ENCODE measurements at places on chromosomes 12 and 14.

DNA sequence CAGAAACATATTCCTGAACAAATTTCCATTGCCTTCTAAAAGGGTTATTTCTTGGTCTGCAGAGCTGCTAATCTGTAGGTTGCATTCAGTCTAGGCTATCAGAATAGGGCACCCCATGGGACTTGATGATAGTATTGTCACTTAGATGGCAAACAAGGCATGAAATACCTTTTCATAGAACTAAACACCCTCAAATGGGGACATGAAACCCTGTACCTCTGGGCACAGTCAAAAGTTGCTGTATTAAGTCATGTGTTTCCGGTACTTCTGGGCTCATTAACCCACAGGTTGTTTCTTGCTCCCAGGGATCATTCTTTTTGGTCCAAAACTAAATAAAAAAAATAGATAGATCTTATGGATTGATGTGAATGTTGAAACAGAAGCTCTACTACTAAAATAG is 930.4 kb downstream of the NRXN3 start:
- no peak for DNase-seq

DNA sequence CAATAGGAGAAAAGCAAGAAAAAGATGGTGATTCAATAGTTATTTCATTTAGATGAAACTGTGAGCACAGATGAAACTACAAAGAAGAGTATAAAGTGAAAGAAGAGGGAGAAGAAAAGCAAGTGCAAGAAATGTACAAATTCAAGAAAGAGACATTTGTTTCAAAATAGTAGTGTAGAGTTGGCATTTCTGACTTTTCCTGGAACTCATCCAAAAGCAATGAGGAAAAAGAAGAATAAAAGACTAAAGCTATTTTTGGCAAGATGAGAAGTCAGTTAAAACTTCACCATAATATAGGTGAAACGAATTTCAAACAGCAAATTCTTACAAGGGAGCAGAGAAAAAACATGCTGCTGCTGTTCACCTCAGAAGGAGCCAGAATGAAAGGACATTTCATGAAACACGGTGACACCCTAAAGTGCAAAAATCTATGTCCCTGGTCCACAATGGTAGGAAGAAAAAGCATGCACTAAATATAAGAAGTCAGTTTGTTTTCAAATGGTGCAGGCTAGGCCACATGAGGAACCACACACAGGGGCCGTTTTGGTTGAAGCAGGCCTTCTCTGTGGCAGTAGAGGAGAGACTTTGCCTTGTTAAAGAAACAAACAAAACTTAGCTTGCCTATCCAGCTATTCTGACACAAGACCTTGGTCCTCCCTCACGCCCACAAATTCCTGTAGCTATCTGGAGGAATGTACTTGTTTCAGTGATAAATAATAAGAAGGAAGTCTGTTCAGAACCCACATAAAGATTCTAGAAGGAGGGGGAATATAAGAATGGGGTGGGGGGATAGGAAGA is 11.1 kb upstream of the CMAS start:
- no peak for DNase-seq

DNA sequence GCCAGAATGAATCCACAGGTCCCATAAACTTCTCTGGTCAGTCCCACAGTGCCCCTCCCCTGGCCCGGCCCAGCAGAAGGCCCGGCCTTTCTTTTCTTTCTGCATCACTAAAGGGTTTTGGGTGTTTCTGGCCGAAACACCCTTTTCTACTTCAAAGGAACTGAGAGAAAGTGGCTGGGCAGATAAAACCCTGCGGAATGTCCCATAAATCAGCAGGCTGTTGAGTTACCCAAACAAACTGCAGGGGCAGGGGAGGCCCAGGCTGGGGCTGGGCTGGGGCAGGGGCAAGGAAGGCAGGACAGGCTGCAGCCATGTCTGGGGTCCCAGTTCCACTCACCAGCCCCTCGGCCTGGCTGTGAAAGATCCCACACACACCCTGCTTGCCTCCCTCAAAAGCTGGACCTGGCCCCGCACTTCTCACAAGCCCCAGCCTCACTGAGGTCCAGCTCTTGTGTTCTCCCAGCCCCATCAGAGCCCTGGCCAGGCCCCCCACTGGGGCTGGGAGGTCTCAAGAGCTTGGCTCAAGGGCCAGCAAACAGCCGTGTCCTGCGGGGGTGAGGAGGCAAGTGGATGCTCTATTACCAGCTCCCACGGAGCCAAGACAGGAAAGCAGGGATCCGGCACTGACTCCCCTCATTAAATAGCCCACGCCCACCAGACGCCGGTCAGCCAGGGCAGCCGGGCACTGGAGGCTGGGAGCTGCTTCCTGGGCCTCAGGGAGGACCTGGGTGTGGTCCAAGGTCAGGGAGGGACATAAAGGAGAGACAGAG is 41.9 kb downstream of the CCNK start:
- no peak for DNase-seq

GRCh38 chr12:26848156-26848825 is 15.3 kb upstream of the ITPR2 start:
- DNase-seq: no peak

DNA sequence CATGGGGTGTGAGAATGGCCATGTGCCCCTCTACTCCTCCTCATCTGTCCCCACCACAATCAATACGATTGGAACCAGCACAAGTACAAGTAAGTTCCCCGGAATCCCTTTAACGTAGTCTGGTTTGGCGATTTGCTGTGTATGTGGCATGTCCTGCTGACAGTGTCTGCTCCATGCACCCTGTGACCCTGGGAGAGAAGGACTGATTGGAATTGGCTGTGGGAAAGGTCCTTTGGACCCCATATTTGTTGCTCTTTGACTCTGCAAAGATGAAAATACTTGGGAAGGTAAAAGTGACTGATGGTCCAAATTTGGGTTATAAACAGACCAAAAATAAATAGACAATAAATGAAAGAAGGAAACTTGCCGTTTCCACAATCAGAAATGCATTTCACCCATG is 135.6 kb downstream of the SAMD4A start:
- DNase-seq: no peak
